ENCODE measurements at places on chromosomes 4 and X.

DNA sequence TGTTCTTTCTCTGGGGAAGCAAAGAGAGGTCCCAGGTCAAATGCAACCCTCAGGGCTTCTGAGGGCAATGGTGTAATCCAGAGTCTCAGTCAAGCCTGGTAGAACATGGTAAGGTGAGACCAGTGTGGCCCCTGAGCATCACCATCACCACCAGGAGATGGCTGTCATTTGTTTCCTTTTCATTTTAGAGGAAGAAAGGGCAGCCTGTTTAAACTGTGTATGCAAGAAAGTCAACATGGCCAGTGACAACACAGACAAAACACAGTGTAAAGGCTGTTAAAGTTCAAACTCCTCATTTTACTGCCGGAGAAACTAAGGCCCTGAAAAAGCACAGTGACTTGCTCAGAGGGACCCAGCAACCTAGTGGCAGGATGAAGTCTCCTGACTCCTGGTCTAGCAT lies 2.0 kb upstream of the EDA start:
- DNase-seq: no peak

- DNase-seq: no peak
Observed at GRCh38 chr4:12145768-12146167, 717.1 kb upstream of the HS3ST1 start.

DNA sequence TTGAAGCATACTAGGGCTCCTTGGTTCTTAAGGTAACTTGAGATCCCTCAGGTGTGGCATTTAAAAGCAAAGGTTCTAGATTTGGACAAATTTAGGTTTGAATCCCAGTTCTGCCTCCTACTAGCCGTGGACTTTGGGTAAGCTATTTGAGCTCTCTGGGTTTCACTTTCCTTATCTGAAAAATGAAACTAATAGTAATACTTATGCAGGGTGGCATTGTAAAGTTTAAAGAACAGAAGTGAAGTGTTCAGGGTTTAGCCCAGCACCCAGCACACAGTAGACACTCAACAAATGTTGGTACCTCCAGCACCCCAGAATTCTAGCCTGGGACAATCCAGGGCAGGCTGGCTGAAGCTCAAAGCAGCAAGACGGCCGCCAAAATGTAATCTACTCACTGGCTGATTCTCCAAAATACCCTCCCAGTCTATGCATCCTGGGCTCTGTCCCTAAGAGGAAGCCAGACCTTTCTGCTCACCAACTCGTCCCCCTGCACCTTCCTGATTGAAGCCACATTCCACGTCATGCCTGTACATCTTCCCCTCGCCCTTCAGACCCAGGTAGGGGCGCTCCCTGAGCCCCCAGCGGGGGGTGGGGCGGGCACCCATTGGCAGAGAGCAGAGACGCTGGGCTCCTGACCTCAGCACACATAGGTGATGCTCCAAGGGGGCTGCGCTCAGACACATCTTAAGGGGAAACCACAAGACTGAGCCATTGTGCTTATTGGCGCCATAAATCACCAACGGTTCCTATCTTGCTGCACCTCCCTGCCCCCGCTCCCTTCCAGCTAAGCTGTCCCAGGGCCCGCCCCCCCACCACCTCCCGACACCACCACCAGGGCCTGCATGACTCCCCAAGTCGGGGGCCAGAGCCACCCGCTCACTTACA lies 160.6 kb downstream of the BCOR start:
- DNase-seq: peak; percentile 62

DNA sequence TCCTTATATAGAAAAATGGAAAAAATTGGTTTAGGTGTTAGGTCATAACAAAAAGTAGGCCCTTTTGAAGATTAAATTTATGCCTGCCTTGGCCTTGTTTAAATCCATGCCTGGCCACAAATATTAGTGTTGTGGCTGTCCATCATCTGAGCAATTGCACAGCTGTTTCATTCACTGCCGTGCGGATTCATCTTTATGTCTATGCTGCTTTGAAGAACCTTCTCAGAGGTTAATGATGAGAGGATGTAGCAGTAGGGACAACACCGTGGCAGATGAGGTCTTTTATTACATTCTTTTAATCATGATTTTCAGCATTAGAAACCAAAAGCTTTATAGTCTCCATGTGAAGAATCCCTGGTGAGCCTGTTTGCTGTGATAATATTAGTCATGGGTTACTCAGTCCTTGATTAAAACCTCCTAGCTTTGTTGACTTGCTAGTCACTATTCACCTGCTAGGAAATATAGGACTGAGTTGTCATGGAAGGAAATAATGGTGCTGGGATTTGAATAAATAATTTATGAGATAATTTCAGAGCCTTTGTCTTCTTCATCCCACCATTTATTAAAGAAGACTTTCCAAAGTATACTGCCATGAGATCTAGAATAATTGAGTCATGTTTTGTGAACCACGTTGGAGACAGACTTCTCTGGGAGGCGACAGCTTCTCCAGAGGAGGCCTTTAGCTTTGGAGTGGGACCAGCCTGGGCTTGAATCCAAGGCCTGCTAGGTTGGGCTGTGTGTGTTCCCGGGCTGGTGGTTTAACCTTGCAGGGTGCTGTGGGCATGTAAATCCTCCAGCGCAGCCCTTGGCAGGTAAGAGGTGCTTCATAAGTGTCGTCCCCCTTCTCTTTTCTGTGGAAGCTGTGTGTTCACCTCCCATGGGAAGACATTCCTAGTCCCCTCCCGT lies 53.5 kb downstream of the PTTG2 start:
- no peak for DNase-seq

DNA sequence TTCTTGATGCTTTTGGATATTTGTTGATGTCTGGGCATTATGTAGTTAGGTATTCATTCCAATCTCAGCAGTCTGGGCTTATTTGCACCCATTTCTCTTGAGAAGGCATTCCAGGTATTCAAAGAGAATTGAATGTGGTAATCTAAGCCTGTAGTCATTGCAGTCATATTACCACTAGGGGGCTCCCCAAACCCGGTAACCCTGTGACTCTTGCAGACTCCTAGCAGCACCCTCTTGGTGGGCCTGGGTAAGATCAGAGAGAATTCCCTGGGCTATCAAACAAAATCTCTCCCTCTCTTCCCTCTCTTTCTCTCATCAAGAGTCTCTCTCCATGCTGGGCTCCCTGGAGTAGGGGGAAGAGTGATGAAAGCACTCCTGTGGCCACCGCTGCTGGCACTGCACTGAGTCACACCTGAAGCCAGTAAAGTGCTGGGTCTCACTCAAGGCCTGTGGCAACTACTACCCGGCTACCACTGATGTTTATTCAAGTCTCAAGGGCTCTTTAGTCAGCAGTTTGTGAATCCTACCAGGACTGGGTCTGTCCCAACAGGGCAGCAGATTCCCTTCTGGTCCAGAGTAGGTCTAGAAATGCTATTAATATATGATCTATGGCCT lies 187.7 kb upstream of the NUDT10 start:
- peak; percentile 68 for DNase-seq

DNA sequence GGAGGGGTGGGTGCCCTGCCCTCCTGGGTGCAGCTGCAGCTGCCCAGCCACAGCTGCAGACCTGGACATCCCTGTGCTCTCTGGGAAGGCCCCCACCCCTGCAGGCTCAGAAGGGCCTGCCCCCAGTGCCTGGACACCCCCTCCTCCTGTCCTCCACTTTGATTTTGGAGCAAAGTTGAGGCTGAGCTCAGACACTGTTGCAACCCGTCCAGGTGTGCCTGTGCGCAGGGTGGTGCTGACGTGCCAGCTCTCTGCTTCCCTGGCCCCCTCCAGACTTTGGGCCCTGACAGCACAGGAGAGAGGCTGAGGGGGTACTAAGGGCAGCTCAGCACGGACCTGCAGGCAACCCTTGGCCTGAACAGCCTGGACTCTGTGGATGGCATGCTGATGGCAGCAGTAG lies 750.3 kb downstream of the ARAP2 start:
- no peak for DNase-seq

- DNase-seq: no peak
Observed at GRCh38 chr4:42904986-42905385, 12.5 kb downstream of the GRXCR1 start.

- DNase-seq: no peak
Observed at GRCh38 chr4:42412251-42412650, 15.0 kb downstream of the SHISA3 start.

DNA sequence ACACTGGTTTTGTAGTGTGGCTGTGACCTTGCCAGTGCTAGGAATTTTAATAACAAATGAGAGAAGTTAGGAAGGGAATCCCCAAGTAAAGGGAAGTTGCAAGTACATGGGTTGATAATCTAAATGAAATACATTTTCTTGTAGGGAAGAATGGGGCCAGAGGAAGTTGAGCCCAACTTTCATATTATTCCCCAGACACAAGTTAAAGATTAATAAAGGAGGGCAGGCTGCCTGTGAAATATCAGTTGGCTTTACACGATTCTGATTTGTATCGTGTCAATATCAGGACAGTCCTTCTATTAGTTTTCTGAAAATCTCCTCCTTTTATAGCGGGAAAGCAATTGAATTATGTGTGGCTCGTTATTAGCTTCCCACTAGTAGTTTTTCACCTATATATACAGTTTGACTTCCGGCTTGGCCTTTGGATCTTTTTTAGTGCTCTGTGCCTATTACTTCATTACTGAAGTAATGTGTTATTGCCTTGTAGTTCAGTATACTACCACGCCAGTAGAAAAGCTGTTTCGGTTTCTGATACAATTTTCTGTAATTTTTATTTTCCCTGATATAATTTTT lies 1.7 kb downstream of the PDLIM5 start:
- DNase-seq: no peak

DNA sequence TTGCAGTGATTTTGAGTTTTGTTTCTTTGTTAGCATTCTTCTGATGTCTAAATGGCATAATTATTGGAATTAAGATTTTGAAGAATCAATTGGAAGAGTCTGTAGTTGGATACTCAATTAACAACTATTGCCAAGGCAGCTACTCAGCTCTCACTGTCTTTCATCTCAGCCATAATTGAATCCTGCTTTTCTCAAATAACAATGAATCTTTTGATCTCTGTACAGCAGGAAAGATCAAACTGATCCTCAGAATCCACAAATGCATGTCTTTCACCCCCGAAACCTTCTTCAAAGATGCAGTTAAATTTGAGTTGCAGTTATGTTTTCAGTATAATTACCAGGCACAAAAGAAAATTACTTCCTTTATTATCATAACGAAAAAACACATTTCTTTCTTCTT lies 86.2 kb downstream of the MAD2L1 start:
- no peak for DNase-seq

GRCh38 chrX:46236411-46236810 lies 308.8 kb downstream of the ZNF674 start:
- no peak for DNase-seq

DNA sequence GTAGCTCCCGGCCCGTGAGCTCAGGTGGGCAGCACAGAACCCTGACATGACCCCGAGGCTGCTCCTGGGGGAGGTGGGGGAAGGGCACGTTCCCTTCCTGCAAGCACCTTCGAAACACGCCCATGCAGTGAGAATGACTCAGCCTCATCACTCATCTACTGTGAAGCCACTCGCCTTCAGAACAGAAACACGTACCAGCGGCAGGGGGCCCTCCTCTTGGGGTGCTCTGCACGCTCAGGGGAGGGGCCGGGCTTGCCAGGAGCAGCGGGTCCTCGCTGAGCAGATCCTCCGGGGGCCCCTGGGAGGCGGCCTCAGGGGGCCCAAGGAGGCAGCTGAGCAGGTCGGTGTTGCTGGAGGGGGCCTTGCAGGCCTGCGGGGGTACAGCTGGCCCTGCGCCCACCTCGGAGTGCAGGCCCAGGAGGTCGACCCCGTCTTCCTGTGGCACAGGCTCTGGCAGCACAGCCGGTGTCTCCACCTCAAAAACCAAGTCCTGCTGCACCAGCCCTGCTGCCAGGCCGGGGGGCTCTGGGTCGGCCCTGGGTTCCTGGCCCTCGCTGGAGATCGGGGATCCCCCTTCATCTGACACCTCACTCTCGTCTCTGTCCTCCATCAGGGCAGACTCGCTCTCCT lies 40.9 kb upstream of the CPLX1 start:
- DNase-seq: no peak

- peak; percentile 86 for DNase-seq
Observed at GRCh38 chr4:150867148-150867547, 147.9 kb downstream of the LRBA start.

- DNase-seq: no peak
Observed at GRCh38 chrX:45952030-45952429, 593.2 kb downstream of the ZNF674 start.

- DNase-seq: no peak
Observed at GRCh38 chr4:75254745-75255144, 259.5 kb downstream of the RCHY1 start.

GRCh38 chr4:25783126-25783525 lies 79.7 kb downstream of the SEL1L3 start:
- no peak for DNase-seq

DNA sequence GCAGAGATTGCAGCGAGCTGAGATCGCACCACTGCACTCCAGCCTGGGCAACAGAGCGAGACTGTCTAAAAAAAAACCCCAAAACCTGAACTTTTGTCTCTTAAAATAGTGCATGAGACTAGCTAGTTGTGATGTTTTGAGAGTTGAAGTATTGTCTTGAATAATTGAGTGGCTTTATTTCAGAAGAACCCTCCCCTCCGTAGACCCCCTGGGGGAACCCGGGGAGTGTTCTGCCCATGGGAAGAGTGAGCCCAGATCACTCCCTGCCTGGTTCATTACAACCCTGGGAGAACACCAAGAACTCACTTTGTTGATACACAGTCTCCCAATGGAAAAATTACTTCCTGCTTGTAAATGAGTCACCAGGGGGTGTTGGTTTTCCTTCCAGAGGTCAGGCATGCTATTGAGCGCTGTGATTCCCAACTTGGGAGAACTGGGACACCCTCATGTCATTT lies 65.3 kb upstream of the SHISA3 start:
- DNase-seq: no peak

DNA sequence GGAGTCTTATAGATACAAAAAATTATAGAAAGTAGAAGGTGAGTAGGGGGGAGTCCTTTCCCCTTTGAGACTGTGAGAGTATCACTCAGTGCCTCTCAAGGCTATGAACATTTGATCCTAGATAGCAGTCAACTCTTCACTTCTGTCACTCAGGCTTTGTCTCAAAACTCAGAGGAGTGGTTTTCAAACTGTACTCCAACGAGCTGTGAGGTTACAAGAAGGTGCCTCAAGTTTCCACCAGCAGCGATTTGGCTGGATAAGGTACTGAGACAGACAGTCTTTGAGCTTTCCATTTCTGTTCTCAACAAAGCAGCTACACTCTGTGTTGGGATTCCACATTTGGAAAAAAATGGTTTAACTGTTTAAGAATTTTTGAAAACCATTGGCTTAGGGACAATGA lies 48.0 kb upstream of the NDST3 start:
- DNase-seq: no peak
